ENCODE measurements at places on chromosomes 3 and 15.
A peak's percentile ranks its signal among the peaks of the same experiment; 100 is the strongest.

DNA sequence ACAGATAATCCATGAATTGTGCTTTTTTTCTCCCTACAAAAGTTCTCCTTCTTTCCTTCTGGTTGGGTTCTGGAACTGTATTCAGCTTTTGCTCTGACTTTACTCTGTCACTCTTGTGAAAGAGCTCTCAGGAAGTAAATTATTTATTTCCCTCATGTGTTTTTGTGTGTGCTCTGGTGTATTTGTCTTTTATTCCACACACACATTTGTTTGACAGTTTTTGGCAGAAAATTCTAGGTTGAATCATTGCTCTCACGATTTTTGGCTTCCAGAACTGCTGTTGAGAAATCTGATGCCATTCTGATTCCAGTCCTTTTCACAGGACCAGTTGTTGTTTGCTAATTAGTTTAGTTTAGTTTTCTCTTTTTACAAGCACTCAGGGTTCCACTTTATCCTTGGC is 172.8 kb downstream of the PLCH1 start:
- peak; percentile 79 for DNase-seq

DNA sequence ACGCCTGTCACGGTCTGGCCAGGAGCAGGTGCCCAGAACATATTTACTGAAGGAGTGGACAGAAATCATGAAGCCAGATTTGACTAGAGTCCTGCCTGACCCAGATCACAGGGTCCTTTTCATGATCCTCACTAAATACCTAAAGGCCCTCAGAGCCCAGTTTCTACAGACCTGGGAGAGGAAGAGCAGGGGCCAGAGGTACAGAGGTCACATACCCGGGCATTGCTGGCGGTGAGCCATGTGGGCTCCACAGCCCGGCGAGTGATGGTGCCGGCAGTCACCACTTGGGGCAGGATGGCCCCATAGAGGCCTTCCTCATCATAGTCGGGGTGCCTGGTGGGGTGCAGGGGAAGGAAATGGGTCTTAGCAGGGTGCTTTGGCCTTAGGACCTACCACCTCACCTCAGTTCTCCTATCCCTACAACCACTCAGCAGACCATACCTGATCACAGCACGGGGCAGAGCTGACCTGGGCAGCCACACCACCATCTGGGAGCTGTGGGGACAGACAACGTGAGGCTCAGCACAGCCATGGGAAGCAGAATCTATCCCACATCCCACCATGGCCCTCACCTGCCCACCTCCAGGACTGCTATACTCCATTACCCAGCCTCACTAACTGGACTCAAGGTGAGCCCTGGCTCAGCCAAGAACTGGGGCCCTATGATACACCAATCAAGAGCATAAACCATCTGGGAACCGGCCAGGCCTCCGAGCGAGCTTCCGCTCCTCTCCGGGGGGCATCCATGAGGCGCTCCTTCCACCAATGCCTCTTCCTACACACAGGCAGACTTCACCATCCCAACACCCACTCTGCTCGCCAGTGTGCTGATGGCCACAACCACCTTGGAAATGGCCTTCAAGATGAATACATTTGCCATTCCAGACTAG is 12.9 kb downstream of the POLG start:
- no peak for DNase-seq

GRCh38 chr15:83514584-83514983 is 67.4 kb downstream of the SH3GL3 start:
- DNase-seq = no peak

GRCh38 chr3:46661776-46662766 is 31.4 kb downstream of the ALS2CL start:
- DNase-seq = no peak

DNA sequence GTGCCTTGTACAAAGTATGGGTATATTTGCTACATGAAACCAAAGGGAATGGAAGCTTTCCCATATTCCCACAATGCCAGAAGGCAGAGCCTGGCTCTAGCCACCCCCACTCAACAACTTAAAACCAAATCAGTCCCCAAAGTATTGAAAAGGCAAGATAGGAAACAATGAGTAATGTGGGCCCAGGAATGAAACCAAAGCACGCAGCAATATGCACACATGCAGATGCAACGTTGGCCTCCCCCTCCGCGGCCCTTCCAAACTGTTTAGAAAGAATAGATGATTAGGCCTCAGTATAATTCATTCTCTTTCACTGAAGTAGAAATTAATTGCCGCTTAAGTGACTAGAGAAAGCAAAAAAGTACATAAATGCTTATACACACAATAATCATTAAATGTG is 59.1 kb downstream of the THRB start:
- peak; percentile 11 for DNase-seq

- peak; percentile 44 for DNase-seq
Observed at GRCh38 chr15:59622289-59622688, 10.7 kb downstream of the GCNT3 start.

- no peak for DNase-seq
Observed at GRCh38 chr3:176439729-176440128, 757.6 kb downstream of the TBL1XR1 start.

GRCh38 chr3:122671553-122671952 is 9.1 kb upstream of the PARP14 start:
- no peak for DNase-seq

DNA sequence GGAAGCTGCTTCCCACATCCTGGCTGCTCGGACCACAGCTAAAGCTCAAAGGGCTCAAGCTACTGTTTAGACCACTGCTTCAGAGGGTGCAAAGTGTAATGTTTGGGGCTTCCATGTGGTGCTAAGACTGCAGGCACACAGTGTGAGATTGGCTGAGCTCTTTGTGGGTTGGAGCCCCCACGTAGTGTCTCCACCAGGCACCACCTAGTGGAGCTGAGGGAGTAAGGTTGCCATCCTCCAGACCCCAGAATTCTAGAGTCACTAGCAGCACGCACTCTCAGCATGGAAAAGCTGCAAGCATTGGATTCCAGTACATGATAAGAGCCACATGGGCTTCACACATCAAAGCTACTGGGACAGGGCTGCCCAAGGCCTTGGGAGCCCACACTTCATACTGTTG is 9.3 kb downstream of the MKRN3 start:
- no peak for DNase-seq

GRCh38 chr15:52760562-52760961 is 29.6 kb downstream of the ONECUT1 start:
- no peak for DNase-seq

GRCh38 chr3:42980209-42980608 is 1.1 kb downstream of the GASK1A start:
- DNase-seq = no peak

- DNase-seq = peak; percentile 31
Observed at GRCh38 chr3:64730681-64731080, 42.9 kb upstream of the ADAMTS9 start.

GRCh38 chr3:106678657-106679390 is 698.4 kb upstream of the CCDC54 start:
- DNase-seq = no peak

- no peak for DNase-seq
Observed at GRCh38 chr3:177058648-177059047, 138.6 kb downstream of the TBL1XR1 start.

GRCh38 chr3:105166893-105167292 is 199.8 kb upstream of the ALCAM start:
- DNase-seq = peak; percentile 52

- no peak for DNase-seq
Observed at GRCh38 chr15:73366766-73367623, 1.8 kb downstream of the HCN4 start.

DNA sequence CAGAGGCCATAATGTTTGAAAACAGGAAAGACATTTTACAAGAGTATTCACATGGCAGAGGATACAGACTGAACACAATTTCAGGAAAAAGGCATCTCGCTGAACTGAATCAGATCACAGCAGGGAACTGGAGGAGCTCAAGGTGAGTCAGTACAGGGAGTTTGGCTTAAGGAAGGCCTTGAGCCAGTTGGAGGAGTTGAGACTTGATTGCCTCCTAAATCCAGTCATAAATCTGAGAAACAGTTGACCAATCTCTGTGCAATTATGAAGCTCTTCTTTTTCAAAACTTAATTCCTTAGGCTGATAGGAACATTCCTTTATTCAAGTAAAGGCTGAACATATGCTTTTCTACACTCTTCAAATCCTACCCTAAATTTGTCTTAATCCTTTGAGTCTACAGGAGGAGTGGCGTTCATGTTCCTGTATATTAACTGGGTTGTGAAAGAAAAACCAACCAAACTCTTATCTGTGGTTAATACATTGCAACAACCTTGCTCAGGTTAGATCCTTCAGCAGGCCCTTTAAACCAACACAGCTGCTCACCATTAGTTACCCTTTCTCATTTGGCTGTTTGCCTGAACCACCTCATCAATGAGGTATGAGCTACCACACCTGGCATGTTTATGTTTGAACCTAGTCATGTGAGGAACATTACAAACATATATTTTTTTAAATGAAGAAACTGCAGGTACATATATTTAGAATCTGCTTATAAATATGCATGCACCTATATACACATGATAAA is 404.1 kb upstream of the ATP11B start:
- DNase-seq = peak; percentile 24

GRCh38 chr3:139728414-139728813 is 50.6 kb upstream of the NMNAT3 start:
- peak; percentile 12 for DNase-seq

DNA sequence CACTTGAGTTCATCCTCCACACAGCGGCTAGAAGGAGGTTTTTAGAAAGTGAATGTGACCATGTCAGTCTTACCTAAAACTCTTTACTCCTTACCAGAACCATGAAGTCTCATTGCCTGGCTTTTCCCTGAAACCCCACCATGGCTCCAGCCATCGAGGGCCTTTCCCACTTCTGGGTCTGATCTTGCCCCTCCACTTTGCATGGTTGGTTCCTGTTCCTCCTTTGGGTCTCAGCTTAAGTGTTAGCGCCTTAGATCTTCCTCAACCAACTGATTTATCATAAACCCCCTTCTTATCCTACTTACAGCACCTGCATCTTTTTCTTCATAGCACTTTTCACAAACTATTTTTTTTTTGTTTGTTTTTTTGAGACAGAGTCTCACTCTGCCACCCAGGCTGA is 45.9 kb upstream of the ULK4 start:
- DNase-seq = no peak

DNA sequence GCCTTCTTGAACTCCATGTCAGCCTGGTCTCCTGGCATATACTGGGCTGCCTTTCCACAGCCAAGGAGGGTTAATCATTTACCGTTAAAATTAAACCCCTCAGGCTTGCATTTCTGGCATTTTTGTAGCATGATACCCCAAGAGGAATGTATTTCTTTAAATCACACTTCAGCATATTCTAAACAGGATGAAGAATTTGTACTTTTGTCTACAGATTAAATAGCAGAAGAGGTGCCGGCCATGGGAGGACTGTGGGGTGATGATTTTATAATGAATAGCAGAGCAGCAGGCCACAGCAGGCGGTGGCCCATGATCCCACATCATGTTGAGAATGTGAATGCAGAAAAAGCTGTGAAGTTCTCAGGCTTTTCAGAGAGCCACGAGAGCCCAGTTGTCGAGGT is 90.2 kb downstream of the ARNT2 start:
- peak; percentile 87 for DNase-seq

GRCh38 chr15:88012233-88012632 is 244.3 kb downstream of the NTRK3 start:
- no peak for DNase-seq

DNA sequence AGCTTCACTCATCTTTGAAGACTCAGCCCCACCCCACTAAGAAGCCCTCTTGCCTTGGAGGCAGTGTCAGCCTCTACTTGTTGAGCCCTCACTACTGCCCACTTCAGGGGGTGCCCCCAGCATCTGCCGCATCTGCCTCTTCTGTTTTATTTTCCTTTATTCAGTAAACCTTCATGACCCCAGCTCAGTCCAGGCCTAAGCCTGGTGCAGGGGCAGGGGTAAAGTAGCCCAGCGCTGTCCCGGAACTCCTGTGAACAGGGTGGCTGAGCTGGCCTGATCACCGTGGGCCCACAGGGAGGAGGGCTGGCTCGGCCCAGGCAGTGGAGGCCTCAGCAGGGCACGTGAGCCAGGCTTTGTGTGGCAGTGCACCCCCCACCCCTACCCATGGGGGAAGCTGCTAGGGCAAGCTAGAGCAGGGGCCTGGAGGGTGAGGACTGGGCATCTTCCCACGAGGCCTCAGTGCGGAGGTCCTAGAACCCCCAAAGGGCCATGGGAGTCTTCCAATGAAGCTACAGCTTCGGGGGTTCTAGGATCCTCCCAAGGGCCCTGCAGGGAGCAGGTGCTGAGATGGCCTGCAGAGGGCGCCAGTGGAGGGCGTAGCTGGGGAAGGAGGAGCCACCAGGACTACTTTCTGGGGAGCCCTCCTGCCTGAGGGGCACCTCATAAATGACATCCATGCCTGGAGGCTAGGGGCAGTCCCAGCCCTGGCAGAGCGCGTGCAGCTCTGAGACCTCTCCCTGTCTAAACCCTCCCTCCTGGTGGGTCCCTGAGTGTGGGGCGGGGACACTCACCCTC is 36.0 kb downstream of the TSPAN3 start:
- no peak for DNase-seq

GRCh38 chr3:100260081-100260684 is 609 bp upstream of the TBC1D23 start:
- peak; percentile 71 for DNase-seq

DNA sequence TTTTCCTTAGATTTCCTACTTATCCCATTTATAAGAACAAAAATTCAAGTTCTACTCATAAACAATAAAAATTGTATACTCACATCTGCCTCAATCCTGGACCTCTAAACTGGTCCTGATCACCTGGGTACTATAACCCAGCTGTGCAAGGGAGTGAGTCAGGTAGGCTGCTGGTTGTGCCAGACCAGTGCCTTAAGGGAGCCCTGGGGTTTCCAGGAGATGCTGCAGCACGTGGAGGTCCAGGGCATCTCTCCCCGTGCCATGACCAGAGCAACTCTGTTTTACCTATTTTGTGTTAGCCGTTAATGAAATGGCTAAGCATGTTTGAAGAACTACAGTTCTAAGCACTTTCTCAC is 140.2 kb upstream of the TRIM42 start:
- DNase-seq = no peak

GRCh38 chr3:125075738-125076137 is 19.9 kb upstream of the HEG1 start:
- no peak for DNase-seq

- DNase-seq = no peak
Observed at GRCh38 chr3:56308471-56308870, 159.8 kb downstream of the ERC2 start.

DNA sequence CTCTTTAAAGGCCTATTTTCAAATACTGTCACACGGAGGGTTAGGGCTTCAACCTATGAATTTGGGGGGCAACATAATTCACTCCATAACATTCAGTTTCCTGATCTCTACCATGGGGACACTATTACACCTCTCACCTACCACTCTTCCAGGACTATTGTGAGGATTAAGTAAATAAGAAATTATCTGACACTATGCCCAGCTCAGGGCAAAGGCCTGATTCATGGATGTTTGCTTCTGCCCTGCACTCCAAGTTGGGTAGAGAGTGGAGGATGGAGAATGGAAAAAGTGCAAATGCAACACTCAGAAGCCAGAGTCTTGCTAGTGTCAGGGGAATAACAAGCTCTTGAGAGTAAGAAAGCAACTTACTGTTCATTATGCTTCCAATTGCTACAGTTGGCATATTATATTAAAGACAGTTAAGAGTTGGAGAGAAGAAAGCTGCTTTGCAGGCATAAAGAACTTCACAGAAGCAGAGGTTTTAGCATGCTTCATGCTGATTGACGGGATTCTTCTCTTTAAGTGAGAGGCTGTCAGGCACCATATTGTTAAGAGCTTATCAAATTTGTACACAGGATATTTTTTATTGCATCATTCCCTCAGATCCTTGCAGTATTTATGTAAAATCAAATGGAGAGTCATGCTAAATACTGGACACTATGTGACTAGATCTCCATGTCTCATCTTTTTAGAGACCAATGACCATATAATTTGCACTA is 375.3 kb downstream of the VPS13C start:
- no peak for DNase-seq

GRCh38 chr15:63065262-63066221 is 23.0 kb downstream of the TPM1 start:
- DNase-seq = peak; percentile 34

GRCh38 chr3:139944256-139944910 is 9.4 kb downstream of the CLSTN2 start:
- DNase-seq = no peak
